ENCODE measurements at places on chromosomes 7 and 10.

DNA sequence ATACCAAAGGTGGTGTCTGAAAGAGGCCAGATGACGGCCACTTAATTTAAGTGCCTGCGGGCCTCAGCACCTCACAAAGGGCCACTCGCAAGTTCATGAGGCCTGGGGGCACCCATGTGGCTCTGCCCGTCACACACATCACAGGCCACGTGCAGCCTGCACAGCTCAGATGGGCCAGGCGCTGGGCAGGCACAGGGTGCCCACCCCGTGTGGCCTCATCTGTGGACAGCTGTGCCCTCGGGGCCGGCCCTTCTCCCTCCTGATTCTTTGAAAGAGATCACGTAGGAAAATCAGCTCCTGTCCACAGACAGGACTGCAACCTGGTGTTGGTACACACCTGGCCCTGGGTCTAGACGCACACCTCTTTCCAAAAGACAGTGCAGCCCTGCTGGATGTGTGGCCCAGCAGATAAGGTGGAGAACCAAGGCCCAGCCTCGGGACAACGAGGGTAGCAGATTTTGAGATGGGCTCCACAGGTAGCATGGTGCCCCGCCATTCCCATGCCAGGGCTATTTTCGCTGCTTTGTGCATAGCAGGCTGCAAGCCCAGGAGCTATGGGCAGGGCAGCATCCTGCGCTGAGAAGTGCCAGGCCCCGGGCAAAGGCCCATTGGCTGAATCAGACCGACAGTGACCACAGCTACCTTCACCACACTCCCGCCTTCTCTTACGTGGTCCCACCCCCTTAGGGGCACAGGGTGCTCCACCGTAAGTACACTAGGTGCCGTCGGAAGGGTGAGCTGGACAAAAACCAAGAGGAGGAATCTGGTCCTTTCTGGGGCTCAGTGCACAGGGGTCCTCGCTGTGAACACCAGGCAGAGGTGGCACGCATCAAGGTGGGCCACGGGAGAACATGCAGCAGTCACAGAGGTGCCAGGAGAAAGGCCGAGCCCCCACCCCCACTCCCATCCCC is 124.5 kb downstream of the EBF3 start:
- DNase-seq = no peak

DNA sequence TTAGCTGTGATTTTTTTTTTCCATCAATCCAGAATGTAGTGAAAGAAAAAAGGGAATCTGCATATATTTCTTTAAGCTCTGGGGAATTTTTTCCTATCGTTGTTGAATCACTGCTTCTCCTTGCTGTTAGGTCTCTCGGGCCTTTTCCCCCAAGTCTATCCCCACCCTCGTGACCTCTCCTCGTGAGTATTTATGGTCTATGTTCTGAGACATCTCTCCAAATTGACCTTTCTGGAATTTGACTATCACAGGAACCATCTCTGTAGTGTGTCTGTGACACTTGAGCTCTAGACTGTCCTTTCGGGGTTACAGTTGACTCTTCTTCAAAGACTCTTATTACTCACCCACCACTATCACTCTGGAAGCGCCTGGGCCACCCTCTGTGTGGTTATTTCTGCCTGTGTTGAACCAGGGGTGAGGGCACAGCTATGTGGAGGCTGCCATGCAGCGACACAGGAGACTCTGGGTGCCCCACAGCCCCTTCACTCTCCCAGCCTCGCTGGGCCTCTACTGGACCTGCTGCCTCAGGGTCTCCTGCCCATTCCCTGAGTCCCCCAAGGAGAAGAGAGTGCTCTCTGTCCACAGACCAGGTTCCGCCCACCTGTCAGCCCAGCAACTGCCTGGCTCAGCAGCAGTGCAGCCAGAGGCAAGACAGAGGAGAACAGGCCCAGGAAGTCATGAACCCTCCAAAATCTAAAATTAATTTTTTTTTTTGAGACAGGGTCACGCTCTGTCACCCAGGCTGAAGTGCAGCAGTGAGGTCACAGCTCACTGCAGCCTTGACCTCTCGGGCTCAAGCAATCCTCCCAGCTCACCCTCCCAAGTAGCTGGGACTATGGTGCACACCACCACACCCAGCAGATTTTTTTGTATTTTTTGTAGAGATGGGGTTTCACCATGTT is 45.7 kb upstream of the PTPRN2 start:
- DNase-seq = no peak

GRCh38 chr10:25125201-25125611 is 49.6 kb upstream of the GPR158 start:
- DNase-seq = no peak

- no peak for DNase-seq
These were observed 14.2 kb upstream of the TMEM254 start for GRCh38 chr10:80064120-80064886.

DNA sequence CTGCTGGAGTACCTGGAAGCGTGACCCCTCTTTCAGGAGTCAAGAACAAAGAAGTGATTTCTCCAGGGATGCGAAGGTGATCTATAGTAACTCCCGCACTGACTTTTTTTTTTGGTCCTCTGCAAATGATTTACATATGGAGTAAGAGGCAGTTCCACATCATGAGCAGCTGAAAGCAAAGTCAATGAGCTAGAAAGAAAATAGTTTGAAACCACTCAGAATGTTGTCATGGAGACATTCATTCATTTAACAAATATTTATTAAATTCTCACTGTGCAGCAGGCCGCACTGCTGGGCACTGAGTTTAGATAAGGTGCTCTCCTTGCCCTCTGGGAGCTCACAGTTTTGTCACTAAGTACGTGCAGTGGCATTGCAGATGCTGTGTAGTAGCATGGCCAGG is 206.7 kb downstream of the CAMK1D start:
- DNase-seq = no peak

DNA sequence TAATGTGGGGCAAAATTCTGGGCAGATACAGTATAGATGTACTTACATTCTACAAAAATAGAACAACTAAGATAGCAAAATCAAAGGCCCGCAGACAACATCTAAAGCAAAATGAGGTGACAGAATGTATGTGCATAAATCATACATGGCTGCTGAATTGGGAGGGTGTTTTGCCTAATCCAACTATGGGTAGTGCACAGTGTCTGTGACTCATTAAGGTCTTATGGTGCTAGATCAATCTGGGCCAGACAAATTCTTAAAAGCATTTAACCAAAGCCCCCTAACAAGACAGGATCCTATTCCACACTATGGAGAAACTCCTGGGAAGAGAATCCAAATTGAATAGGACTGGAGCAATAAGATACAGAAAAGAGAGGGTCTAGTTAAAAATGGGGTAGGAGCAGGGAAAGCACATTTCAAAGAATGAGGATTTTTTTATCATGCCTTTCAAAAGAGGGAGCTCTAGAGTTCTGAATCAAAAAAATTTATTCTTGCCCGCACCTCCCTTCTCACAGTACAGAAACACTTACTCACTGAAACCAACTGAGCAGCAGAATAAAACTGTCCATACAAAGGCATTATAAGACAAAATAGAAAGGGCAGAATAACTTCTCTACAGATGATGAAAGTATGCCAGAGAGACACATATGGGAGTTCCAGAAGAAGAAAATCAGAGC is 181.3 kb downstream of the RNLS start:
- DNase-seq = no peak

- DNase-seq = no peak
These were observed 3.0 kb upstream of the ASB15 start for GRCh38 chr7:123598657-123599056.

DNA sequence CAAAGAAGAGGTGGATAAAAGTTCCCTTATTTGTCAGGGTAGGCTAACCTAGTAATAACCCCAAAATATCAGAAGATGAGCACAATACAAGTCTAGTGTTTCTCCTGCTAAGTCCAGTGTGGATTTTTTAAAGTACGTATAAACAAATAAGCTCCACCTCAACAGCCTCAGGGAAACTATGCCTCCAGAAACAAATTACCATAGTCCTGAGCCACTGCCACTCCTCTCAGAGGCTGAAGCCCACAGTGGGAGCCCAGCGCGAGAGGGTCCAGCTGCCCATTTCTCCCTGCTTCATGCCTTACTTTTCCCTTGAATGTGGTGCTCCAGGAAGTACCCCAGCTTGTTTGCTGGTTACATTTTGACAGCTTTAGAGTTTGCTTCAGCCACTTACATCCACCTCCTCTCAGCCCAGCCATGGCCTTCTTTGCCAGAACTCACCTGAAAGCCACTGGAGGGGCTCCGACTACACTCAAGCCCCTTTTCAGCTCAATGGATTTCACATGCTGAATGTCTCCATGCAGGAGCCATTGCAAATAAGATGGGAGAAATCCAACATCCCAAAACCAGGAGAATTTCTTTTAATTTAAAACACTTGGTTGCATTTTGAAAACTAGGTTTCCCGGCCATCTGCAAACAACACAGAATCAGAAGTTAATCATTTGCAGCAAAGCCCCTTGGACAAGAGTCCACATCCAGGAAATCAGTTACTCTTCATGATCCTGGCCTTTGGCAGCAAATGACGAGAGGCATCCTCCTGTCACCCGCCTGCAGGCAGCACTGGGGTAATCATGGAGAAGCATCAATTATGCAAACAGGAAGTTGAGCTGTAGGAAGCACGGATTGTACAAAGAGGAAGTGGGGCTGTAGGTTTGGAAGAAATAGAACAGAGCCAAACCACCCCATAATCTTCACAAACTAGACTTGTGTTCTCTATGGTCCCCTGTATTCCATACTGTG is 138.1 kb downstream of the HERPUD2 start:
- no peak for DNase-seq

GRCh38 chr10:92844746-92845145 is 3.6 kb upstream of the EXOC6 start:
- DNase-seq = no peak

DNA sequence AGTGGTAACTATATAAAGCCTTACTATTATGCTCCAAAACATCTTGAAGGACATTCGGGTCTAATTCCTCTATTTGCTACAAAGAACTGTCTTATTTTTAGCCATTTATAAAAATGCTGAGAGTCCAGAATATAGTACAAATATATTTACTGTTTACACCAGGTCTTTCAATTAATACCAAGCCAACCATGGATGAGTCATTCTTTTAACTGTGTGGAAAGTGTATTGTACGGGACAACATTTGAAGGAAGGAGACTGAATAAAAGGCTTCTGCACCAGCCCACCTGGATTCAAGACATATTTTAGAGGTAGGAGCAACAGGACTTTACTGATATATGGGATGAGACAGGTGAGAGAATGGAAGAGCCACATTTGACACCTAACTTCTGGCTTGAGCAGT is 35.4 kb downstream of the MASTL start:
- no peak for DNase-seq

- DNase-seq = no peak
These were observed 112.5 kb downstream of the MYOF start for GRCh38 chr10:93369588-93370164.

GRCh38 chr7:11345621-11346020 is 371.9 kb downstream of the PHF14 start:
- DNase-seq = no peak

GRCh38 chr7:72445580-72445979 is 33.4 kb upstream of the CALN1 start:
- DNase-seq = no peak
